KBM-7 (cell line): ENCODE measurements at places on chromosomes 7 and 10.

DNA sequence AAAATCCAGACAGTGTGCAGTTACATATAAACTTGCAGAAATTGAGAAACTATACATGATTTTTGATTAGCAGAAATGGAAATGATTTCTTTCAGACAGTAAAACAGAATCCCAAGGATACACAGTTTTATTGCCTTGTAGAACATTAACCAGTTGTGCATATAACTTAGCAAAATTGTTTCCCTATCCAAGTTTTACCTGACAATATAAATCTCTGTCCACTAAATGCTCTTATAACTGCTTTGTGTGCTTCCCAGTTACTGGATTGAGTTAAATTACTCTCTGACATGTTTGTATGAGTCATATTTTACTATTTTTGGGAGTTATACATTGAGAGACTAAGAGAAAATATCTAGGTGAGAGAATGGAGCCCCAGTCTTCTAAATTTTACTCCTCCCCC is 563.4 kb downstream of the SH2D4B start:
- DNase-seq = no peak

DNA sequence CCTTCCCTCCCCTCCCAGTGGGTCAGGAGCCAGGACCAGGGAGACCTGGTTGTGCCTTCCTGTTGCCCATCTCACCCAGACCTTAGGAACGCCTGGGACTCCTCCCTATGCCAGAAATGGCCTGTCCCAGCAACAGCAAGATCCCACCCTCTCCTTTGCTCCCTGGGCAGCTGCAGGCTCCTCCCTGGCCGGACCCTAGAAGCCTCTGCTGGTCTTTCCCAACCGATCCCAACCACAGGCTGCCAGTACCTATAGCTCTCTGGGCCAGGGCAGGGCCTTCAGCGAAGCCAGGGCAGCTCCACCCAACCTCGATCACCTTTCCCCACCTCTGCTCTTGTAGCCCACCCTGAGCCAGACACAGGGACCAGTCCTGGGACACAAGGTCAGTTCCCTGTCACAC is 21.9 kb downstream of the LDB3 start:
- no peak for DNase-seq

DNA sequence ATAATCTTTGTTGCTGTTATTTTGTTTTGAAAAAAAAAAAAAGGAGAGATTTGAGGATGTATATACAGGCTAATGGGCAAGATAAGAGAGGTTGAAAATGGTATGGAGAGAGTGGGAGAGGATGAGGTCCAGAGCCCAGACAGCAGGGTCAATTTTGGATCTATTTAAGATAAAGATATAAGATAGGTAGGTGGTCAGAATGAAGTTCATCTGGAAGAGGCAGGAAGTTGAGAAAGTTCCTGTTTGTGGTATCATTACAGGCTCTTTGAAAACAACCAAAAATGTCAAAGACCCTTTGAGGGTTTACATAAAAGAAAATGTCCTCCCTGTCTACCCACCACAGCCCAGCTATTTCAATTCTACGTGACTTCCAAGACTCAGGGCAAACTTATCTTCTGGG is 7.5 kb downstream of the CEP41 start:
- peak; percentile 68 for DNase-seq

- peak; percentile 65 for DNase-seq
Measured at GRCh38 chr7:151875942-151876898, 695 bp downstream of the PRKAG2 start.

- no peak for DNase-seq
Measured at GRCh38 chr7:79877874-79878465, 256.7 kb upstream of the GNAI1 start.

- no peak for DNase-seq
Measured at GRCh38 chr7:135800560-135800959, 51.9 kb upstream of the FAM180A start.

- no peak for DNase-seq
Measured at GRCh38 chr7:35353481-35353880, 99.6 kb upstream of the TBX20 start.

DNA sequence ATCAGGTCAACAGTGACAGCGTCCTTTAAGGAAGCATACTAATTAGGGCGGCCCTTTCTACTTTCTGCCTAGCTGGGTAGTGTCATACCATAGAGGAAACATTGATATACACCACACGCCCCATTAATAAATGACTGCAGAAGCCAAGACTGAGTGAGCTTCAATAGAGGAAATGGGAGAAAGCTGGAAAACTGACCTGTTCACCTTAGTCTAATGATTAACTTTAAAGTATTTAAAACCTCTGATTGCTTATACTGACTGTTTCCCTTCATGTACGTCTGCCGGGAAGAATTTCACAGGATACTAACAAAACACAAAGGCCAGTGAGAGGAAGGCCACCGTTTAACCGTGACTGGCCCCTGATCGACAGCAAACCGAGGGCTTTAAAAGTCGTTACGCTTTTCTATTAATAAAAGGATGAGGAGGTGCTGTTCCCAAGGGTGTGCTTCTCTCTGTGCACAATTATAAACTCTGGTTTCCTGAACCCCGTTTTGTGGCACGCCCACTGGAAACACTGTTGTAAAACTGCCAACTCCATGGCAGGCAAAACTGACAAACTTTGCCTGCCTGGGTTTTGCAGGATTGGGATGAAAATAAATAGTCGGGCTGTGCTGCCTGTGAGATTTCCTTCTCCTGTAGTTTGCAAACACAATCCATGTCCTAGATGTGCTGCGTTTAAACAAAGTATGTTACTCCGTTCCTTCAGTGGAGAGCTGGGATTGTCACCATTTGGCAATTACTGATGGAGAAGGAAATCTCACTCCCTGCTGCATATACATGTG is 137.6 kb downstream of the NRP1 start:
- no peak for DNase-seq

DNA sequence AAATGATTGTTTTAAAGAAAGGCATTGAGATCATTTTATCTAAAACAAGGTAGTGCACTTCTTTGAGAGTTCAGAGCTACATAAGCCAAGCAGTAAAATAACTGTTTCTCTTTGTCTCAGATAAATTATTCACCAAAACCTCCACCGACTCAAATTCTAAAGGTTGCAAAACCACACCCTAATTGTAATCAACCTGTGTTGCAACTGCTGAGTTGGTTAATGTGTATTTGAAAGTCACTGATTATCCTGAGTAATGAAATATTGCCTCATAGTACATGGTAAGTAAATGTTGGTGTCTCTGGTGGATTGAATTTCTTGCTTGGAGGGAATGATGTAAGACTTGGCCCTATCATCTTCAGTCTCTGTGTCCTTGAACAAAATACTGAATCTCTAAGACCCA is 35.9 kb upstream of the CYP2C9 start:
- no peak for DNase-seq

GRCh38 chr10:132167041-132167674 is 19.6 kb upstream of the DPYSL4 start:
- no peak for DNase-seq

DNA sequence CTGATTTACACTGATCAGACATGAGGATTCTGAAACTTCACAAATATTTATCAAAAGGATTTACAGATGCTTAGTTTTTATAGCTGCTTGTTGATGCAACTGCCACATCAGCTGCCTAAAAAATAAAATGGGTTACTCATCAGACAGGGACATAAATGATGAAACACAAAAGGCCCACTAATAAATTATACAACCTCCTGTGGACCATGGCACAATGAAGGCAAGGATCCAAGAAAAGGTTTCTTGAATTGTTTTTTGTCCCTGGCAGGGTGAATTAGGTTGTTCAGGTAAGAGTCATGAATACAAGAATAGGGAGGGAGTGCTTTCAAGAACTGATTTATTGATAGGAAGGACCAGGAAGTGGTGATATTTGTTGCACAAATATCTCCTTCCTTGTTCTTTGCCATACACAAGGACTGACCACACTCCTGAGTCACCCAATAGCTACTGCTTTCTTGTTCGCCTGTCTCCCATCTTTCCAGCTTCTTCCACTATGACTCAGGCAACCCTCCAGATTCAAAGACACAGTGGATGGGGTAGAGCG is 234.5 kb downstream of the AHR start:
- no peak for DNase-seq

DNA sequence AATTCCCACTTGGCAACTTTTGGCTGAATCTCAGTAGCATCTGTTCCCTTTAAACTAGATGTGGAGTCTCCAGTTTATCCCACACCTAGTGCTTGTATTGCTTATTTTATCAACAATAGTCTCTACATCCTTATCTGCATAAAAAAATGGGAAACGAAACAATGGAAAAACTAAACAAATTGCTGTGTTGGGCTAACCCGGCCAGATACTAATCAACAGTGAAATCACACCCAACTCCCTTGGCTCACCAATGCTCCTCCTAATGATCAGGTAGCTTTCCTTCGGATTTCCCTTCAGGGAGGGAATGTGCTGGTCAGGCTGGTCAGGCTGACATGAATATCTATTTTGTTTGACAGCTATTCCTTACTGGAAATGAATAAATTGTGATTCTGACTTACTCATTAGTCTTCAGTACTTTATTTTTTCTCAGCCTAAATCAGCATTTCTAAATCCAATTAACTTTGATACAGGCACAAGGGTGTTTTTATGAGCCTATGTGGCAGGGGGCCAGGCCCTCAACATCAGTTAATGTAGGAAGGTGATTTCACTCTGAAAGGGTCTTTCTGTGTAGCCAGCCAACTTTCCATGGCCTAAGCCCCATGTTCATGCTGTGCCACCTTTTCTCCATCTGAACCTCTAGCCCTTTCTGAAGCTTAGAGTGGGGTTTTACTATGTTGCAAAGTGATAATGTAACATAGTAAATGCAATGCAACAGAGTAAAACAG is 170.5 kb upstream of the NPSR1 start:
- no peak for DNase-seq

GRCh38 chr7:52344015-52344414 is 691.4 kb upstream of the POM121L12 start:
- no peak for DNase-seq

- no peak for DNase-seq
Measured at GRCh38 chr10:28434063-28434462, 98.9 kb upstream of the WAC start.

DNA sequence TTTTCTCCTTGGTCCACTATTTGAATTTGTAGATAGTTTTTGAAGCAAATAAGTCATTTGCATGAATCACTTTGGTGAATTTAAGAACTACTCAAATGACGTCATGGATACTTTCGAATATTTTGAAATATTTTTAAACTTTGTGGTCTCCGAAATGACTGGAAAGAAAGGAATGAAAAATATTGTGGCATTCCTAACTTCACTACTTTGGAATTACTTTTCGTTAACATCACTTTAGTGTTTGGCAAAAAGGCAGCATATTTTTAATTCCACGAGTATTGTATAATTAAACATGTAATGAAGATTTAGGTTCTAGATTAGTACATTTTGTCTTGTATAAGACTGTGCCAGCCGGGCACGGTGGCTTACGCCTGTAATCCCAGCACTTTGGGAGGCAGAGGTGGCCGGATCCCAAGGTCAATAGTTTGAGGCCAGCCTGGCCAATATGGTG is 35.3 kb upstream of the ZRANB1 start:
- no peak for DNase-seq

DNA sequence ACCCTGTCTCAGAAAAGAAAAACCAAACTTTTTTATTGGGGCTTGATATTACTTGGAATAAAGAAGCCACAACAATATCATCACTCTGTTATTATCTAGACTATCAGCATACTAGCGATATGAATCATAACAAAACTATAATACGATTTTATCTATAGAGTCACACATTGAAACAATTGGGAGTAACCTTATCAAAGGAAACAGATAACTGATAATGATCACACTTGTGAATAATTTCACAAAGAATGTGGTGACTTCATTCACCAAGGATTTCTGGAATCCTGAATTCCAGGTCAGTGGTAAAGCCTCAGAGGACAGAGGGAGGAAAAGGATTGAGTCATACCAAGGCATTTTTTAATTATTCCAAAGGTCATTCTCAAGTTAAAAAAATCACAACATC is 32.1 kb upstream of the NMT2 start:
- no peak for DNase-seq

DNA sequence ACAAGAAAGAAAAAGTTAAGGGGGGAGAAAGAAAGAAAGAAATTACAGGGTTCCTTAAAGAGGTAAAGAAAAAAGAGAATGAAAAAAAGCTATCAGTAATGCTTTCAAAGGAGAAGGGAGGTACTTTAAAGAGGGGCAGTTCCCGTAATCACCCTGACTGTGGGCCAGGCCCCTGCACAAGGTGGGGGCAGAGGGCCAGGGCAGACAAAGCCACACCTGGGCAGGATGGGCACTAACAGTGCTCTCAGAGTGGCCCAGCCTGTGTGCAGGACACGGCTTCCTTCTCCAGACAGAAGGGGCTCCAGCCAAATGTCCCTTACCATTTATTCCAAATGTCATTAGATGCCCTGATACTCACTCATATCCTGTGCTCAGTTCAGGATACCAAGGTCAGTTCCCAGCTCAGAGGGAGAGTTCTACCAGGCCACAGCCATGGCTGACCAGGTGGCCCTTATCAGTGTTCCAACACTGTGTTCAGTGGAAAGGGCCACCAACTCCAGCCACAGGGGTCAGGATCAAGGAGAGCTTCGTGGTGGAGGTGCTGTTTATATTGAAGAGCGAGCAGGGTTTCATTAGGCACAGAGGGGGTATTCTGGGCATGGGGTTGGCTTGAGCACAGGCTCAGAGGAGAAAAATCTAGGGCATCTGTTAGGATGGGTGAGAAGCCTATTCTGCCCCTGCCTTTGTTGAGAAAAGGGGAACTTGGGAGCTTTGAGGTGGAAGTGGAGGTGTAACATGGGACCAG is 29.9 kb downstream of the DPCD start:
- DNase-seq = peak; percentile 3

GRCh38 chr10:107686095-107686494 is 521.6 kb upstream of the SORCS1 start:
- peak; percentile 66 for DNase-seq

DNA sequence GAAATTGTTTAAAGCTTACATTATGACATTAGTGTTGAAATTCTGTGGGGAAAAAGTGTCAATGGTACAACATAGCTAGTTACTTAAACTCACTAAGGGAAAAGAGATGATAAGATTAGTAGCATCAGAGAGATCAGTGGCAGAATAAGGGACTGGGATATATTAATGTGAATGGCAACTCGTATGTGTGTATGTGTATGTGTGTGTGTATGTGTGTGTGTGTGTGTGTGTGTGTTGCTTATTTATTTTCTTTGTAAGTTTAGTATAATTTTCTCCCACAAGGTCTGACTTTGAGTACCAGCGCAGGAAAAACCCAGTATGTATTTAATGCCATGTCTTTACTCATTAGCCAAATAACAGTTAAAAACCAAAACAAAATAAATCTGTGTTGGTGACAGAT is 256.1 kb downstream of the ARHGAP21 start:
- no peak for DNase-seq

- DNase-seq = no peak
Measured at GRCh38 chr7:140661124-140661523, 11.6 kb upstream of the ADCK2 start.
